ENCODE measurements at places on chromosomes 16 and 17. TPM values are rescaled to one million over a fixed set of nuclear protein-coding genes. Genes with fewer than 3 reads are reported as not detected.

DNA sequence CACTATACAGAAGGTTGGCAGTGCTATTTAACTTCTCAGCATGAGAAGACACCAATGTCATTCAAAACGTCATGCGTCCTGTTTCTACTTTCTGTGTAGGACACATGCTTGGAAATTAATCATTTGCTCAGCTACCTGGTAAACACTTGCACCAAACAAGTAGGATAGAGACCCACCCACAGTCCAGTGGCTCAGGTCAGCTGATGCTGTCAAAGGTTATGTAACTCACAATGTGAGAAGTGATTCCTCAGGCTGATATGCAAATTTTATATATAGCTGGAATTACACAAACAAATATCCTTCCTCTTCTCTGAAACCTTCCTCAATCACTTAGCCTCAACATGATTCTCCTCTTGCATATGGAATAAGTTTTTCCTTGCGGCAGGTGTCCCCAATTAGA, 59.6 kb downstream of the ZZEF1 start:
- peaks cover 56% of the 10 kb centered on the region for H3K36me3 ChIP-seq
- no peak overlapping the region for H3K27ac ChIP-seq
- no peaks in the 10 kb centered on the region for H3K4me1 ChIP-seq
- H3K27me3 ChIP-seq, result no peaks in the 10 kb centered on the region

The HASPIN gene
- total RNA-seq, result 3.9 TPM

GRCh38 chr16:11297492-11298142, 16.5 kb upstream of the PRM1 start:
- H3K4me1 ChIP-seq, result peaks cover 10% of the 10 kb centered on the region
- peak; percentile 70 for DNase-seq
- H3K27ac ChIP-seq, result no peak overlapping the region
- H3K36me3 ChIP-seq, result no peaks in the 10 kb centered on the region
- no peak overlapping the region for H3K4me3 ChIP-seq

The CCDC200 gene
- total RNA-seq, result not detected

DNA sequence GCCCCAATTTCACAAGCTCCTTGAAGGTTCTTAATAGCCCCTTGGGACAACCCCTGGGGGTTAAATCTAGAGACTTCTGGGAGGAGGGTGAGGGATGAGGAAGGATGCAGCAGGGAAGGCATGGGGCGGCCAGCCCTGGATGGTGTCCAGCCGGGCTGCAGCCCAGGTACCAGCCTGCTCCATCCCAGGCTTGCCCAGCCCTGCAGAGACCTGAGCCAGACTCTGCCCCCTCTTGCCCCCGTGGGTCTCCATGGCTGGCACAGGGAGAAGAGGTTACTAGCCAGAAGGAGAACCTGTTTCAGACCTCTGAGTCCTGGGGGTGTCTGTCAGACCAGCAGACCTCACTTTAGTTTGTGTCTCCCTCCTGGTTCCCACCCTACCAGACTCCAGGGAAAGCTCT, 8.5 kb downstream of the NHERF1 start:
- H3K4me3 ChIP-seq, result no peak overlapping the region
- H3K27me3 ChIP-seq, result no peaks in the 10 kb centered on the region
- H3K27ac ChIP-seq, result no peak overlapping the region
- no peaks in the 10 kb centered on the region for H3K36me3 ChIP-seq

The LGALS9B gene
- total RNA-seq, result not detected

DNA sequence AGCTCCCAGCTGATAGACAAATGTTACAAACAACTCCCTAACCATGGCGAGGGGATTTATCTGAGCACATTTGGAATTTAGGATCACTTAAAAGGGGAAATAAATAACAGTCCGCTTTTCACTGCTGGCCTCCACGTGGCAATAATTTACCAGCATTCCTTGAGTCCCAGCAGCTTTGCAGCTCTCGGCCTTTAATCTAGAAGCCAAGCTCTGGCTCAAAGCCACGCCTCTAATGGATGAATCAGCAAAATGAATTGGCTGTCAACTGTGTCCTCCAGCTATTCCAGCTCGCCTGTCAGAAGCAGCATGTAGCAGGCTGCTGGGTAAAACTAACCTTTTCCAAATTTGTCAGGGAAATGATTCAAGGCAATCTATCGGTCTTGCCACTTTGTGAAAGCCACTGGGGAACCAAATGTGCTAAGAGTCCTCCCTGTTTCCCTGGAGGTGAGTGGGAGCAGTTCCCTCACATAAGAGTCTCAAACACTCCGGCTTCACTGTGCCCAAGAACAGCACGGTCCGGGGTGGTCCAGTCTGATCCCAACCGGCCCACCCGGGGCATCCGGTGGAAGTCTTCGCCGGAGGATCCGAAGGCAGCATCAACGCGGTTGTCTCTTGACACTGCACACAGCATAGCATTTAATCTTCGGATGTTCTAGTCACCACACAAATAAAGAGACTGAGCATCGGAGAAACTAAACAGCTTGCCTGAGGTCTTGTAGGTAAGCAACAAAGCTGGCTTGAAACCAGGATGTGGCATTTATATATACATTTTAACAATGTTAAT, 143.3 kb downstream of the PARN start:
- H3K36me3 ChIP-seq, result peaks cover 7% of the 10 kb centered on the region
- H3K4me3 ChIP-seq, result peak overlapping the region; percentile 2
- H3K4me1 ChIP-seq, result peaks cover 17% of the 10 kb centered on the region

The CHST6 gene
- total RNA-seq, result under 0.01 TPM

- H3K4me1 ChIP-seq, result no peaks in the 10 kb centered on the region
- H3K27ac ChIP-seq, result no peak overlapping the region
- DNase-seq, result no peak
- no peaks in the 10 kb centered on the region for H3K36me3 ChIP-seq
- H3K4me3 ChIP-seq, result no peak overlapping the region
Observed at GRCh38 chr16:81888520-81889394, 109.7 kb downstream of the PLCG2 start.

The HSPB9 gene
- not detected for total RNA-seq

DNA sequence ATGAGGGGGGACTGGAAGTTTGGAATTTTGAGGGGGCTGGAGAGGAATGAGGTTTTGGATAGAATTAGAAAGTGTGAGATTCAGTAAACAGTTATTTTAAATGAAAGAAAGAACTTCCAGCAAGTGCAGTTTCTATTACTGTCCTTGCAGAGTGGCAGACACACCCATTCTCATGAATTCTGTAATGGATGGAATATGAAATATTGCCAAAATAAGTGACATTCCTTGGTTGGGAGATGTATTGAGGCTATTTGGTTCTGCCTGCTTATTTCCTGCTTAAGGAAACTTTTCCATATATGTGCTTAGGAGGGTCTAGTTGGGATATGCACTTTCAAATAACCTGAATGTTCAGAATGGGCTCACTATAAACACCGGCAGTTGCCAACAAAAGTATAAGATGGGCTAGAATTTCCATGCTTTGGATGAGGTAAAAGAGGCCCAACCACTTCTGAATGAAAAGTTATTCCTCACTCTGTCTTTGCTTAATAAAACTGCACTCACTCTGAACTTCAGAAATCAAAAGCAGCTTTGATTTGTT, 434.4 kb downstream of the CA10 start:
- no peaks in the 10 kb centered on the region for H3K36me3 ChIP-seq
- H3K4me3 ChIP-seq, result no peak overlapping the region
- H3K27me3 ChIP-seq, result no peaks in the 10 kb centered on the region
- H3K27ac ChIP-seq, result no peak overlapping the region
- DNase-seq, result no peak

GRCh38 chr17:71407981-71408380, 712.8 kb upstream of the SOX9 start:
- H3K27ac ChIP-seq, result no peak overlapping the region
- H3K27me3 ChIP-seq, result no peaks in the 10 kb centered on the region
- no peaks in the 10 kb centered on the region for H3K36me3 ChIP-seq
- no peak for DNase-seq

GRCh38 chr16:65754820-65755691, 611.4 kb upstream of the CDH5 start:
- H3K27me3 ChIP-seq, result peaks cover 20% of the 10 kb centered on the region
- H3K4me1 ChIP-seq, result peaks cover 13% of the 10 kb centered on the region
- H3K36me3 ChIP-seq, result no peaks in the 10 kb centered on the region
- H3K27ac ChIP-seq, result peak overlapping the region; percentile 42
- no peak overlapping the region for H3K4me3 ChIP-seq

- peaks cover 5% of the 10 kb centered on the region for H3K27me3 ChIP-seq
- H3K27ac ChIP-seq, result no peak overlapping the region
- no peaks in the 10 kb centered on the region for H3K36me3 ChIP-seq
Observed at GRCh38 chr17:75412455-75413317, 7.2 kb upstream of the GRB2 start.

DNA sequence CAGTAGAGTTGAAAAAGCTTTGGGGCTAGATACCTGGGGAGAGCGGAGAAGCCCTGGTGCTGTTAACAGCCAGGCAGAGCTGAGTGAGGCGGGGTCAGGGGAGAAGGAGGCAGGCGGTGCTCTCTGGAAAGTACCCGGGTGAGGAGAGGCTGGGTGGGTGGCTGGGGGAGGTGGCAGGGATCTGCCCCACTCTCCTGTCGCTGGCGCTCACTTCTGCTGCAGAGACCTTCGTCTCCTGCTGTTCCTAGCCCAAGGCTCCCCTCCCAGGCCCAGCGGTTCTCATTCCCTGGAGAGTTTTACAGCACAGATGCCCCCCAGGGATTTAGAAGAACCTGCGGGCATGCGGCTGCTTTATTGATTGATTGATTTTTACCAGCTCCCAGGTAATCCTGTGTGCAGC, 302.8 kb downstream of the IRF8 start:
- H3K4me1 ChIP-seq, result peaks cover 15% of the 10 kb centered on the region
- no peaks in the 10 kb centered on the region for H3K27me3 ChIP-seq
- H3K36me3 ChIP-seq, result no peaks in the 10 kb centered on the region
- H3K4me3 ChIP-seq, result no peak overlapping the region
- no peak overlapping the region for H3K27ac ChIP-seq

- H3K4me1 ChIP-seq, result peaks cover 3% of the 10 kb centered on the region
- H3K4me3 ChIP-seq, result no peak overlapping the region
- H3K27ac ChIP-seq, result no peak overlapping the region
Observed at GRCh38 chr16:12024429-12024828, 47.9 kb downstream of the SNX29 start.

The NPIPA5 gene
- not detected for total RNA-seq

The MYH8 gene
- total RNA-seq, result not detected

The VASN gene
- 10.3 TPM for total RNA-seq

- H3K36me3 ChIP-seq, result peaks cover 1% of the 10 kb centered on the region
- H3K4me1 ChIP-seq, result no peaks in the 10 kb centered on the region
- peak; percentile 23 for DNase-seq
- H3K4me3 ChIP-seq, result no peak overlapping the region
Observed at GRCh38 chr16:30837904-30838303, 50.9 kb upstream of the ZNF629 start.

DNA sequence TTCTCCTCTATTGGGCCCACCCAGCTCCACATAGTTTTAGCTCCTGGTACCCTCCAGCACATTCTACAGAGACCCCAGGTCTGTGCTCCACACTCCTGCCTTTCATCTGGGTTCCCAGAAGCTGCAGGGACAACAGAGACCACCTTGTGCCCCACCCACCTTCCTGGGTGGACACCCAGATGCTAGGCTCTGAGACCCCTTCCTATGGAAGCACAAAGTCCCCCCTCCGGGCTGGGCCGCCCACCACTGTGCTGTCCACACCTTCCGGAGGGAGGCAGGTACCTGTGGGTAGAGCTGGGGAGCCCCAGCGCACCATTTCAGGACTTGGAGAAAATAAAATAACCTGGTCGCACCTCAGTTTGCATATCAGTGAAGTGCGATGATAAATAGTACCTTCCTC, 224.9 kb upstream of the FOXF1 start:
- H3K27me3 ChIP-seq, result peaks cover 6% of the 10 kb centered on the region
- H3K27ac ChIP-seq, result no peak overlapping the region
- DNase-seq, result no peak
- no peak overlapping the region for H3K4me3 ChIP-seq

The SOST gene
- total RNA-seq, result not detected

The KRT23 gene
- 0.36 TPM for total RNA-seq

- H3K27me3 ChIP-seq, result no peaks in the 10 kb centered on the region
- peak; percentile 36 for DNase-seq
- no peak overlapping the region for H3K4me3 ChIP-seq
- peaks cover 10% of the 10 kb centered on the region for H3K4me1 ChIP-seq
Observed at GRCh38 chr17:12603566-12603965, 62.1 kb upstream of the MYOCD start.

GRCh38 chr17:6666077-6666521, 14.5 kb downstream of the C17orf100 start:
- no peak overlapping the region for H3K4me3 ChIP-seq
- H3K36me3 ChIP-seq, result no peaks in the 10 kb centered on the region
- no peak overlapping the region for H3K27ac ChIP-seq
- peaks cover 29% of the 10 kb centered on the region for H3K27me3 ChIP-seq

DNA sequence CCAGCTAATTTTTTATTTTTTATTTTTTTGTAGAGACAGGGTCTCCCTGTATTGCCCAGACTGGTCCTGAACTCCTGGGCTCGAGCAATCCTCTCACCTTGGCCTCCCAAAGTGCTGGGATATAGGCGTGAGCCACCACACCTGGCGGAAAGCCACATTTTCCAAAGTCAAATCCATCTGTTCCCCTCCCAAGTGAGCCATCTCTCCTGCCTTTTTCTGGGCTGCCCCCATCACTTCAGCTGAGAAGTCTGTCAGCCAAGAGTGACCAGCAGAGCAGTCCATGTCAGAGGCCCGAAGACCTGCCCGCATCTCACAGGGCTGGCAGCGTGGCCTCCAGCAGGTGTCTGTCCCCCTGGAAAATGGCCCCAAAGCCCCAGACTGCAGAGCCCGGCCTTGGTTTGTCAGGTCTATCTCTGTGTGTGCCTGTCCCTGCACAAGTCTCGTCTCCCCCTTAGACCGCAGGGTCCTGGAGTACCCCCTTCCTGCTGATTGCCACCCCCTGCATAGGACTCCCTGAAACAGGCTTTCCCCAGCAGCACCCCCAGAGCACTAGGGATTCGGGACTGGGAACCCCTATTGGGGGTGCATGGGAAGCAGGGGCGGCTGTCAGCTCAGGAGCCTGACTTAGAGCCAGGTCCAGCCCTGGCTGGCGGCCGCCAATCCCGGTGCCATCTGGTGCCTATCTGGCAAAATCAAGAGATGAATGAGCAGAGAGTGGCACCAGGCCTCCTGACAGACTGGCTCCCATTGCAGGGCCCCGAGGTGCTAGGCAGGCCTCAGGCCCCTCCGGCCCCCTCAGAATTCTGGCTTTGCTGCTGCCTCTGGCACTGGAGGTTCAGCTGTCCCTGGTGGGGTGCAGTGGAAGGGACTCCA, 7.8 kb downstream of the TTYH2 start:
- no peaks in the 10 kb centered on the region for H3K4me1 ChIP-seq
- H3K27me3 ChIP-seq, result no peaks in the 10 kb centered on the region
- DNase-seq, result no peak
- H3K36me3 ChIP-seq, result no peaks in the 10 kb centered on the region

- peaks cover 27% of the 10 kb centered on the region for H3K27me3 ChIP-seq
- H3K4me3 ChIP-seq, result no peak overlapping the region
- no peaks in the 10 kb centered on the region for H3K36me3 ChIP-seq
- no peak for DNase-seq
- H3K27ac ChIP-seq, result no peak overlapping the region
Observed at GRCh38 chr16:87108278-87108677, 208.9 kb downstream of the C16orf95 start.

DNA sequence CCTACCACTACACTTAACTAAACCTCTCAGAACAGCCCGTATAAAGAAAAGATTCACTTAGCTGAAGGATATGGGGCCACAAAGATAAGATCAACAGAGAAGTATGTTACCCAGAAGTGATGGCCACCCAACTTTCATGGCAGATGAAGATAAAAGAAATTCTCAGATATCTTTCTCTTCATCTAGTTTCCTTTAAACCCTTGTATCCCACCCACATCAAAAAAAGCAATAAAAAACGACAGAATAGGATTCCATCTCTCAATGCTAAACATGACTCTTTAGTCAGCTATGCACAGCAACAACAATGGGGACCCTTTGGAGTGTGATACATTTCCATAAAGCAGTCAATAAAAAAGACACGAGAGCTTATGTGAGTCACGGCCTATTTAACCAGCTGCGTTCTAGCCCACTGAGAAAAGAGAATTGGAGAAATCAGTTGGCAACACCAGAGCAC, 86.6 kb downstream of the SNX11 start:
- H3K4me1 ChIP-seq, result no peaks in the 10 kb centered on the region
- DNase-seq, result peak; percentile 47
- H3K27me3 ChIP-seq, result peaks cover 29% of the 10 kb centered on the region
- H3K36me3 ChIP-seq, result no peaks in the 10 kb centered on the region

The KRT39 gene
- total RNA-seq, result not detected
